Stimulated activated CD8-positive, alpha-beta memory T cell treated with anti-CD3 and anti-CD28 coated beads, Interleukin-15, amount 100 ng/mL, for 24 hours (primary cell): ENCODE measurements at places on chromosomes 2 and 18.

DNA sequence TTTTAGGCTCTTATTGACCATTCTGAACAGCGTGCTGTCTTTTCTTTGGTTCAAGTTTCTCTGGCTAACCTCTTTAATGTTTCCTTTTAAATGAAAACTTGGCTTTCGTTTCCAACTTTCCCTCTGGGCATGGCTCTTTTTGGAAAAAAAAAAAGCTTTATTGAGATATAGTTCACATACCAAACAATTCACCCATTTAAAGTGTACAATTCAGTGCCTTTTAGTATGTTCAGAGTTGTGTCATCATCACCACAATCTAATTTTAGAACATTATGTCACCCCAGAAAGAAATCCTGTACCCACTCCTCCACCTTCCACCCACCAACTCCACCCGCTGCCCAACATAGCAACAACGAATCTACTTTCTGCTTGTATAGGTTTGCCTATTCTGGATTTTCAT, 322.4 kb downstream of the ADCYAP1 start:
- no peak for DNase-seq

DNA sequence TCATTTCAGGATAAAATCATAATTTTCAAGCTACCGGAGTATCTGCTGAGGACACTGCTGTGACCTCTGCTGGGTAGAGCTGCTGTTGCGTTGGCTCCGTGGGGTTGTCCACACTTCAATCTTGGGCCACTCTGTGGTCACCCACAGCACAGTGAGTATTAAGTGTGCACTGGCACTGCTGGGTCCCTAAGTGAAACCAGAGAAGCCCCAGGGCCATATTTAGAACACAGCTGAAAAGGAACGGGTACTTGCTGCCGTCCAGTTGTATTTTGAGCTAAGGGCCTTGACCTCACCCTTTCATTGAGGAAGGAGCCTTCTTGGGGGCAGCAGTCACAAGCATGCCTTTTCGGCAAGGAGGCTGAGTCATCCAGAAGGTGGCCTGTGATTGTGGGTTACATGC, 10.1 kb downstream of the SLC9A4 start:
- no peak for DNase-seq

DNA sequence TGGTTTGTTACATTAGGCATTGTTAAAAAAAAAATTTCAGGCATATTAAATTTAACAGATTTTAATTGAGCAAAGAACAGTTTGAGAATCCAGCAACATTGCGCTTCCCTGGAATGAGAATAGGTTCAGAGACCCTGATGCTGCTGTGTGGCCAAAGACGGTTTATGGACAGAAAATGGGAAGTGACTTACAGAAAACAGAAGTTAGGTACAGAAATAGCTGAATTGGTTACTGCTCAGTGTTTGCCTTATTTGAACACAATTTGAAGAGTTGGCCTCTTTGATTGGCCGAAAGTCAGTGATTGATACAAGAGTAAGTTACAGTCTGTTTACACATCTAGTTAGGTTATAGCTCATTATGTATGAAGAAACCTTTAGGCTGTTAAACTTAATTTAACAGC, 6.0 kb upstream of the NEDD4L start:
- no peak for DNase-seq

- DNase-seq, result no peak
Measured at GRCh38 chr2:75333646-75334045, 134.3 kb upstream of the TACR1 start.

DNA sequence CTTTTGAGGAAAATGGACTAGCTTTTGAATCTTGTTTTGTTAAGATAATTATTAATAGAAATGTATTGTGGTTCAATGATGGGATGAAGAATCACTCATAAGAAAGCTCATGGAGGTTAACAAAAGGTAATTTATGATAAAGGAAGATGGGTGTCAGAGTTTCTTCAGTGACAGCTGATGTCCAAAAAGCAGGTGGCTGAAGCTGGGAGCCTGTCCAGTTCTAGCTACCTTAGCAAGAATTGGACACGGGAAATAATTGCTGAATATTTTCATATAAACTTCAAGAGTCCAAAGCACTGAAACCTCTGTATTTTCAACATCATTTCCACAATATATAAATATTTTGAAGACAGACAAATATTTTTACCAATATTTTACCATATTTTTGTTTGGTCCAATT, 1505.8 kb upstream of the SLC39A10 start:
- no peak for DNase-seq

DNA sequence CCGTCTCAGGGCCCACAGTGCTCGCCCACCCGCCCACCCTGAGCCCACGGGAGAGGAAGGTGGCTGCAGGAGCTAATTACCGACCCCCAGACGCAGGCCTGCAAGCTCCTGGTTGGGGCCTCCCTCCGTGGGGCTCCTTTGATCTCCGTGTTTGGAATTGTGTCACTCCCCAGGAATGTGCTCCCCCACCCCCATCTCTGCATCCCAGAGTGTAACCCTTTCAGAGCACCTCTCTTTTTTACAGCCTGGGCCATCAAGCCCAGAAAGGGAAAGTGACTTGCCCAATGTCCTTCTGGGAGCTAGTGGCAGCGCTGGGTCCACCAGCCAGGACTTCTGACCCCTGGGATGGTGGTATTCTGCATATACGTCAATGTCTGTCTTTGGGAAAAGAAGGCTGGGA, 335.1 kb downstream of the CYRIA start:
- DNase-seq, result no peak

DNA sequence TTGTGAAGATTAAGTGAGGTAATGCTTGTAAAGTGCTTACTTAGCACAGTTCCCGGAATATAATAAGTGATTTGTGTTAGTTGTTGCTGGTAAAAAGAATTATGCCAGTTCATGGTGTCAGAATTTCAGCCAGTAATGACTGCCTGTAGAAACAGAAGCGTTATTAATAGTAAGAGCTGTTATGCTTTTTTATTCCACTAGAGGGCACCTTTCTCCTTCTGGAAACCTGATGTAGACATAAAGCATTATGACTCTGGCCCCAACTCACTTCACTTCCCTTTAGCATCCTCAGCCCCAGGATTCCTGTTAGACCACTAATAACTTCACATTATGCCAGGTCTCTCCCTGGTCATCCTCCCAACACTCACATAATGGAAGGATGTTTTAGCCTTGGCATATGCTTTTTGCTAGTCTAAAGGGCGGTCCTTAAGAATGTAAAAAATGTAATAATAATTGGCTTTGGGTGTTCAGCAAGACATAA, 34.9 kb downstream of the C18orf54 start:
- no peak for DNase-seq

GRCh38 chr2:30112561-30112960, 34.2 kb upstream of the YPEL5 start:
- no peak for DNase-seq

DNA sequence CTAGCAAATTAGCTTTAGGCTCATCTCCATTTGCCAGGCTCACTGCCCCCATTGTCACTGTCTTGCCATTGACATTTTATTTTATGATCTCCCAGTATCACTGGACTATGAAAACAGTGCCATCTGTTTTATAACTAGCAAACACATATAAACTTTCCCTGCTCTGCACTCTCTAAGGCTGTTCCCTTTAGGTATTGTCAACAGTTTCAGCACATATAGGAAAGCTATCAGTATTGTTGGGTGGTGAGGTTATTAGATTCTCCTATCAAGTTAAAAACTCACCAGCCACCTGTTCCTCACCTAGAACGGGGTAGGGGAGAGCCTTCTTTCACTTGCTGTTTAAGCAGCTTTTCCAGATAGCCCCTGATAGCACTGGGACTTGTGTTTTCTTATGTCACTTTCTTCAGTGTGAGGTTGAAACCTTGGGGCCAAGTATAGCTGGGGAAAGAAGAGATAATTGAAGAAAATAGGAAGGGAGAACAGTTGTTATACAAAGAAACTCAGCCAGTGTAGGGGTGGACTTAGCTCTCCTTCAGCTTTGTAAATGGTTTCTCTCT, 32.5 kb downstream of the CFLAR start:
- DNase-seq, result no peak

- peak; percentile 50 for DNase-seq
Measured at GRCh38 chr2:11123856-11124759, 31.2 kb upstream of the SLC66A3 start.

DNA sequence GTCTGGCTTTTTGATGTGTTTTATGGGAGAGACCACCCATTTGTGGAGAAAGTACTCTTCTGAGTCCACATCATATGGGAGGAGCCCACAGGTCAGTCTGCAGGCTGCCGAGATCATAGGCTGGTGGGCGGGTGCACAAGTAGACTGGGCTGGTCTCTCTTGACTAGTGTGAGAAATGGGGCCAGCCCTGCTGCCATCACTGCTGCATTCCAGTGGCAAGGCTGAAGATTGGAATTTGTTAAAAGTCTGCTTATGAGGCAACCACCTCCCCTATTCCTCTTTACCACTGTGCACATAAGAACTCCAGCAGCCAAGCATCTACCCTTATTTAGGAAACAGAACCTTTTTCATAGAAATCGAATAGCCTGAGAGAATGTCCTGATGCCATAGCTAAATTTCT, 200.7 kb downstream of the DIS3L2 start:
- DNase-seq, result no peak

GRCh38 chr18:36900466-36900865, 71.5 kb downstream of the KIAA1328 start:
- no peak for DNase-seq

DNA sequence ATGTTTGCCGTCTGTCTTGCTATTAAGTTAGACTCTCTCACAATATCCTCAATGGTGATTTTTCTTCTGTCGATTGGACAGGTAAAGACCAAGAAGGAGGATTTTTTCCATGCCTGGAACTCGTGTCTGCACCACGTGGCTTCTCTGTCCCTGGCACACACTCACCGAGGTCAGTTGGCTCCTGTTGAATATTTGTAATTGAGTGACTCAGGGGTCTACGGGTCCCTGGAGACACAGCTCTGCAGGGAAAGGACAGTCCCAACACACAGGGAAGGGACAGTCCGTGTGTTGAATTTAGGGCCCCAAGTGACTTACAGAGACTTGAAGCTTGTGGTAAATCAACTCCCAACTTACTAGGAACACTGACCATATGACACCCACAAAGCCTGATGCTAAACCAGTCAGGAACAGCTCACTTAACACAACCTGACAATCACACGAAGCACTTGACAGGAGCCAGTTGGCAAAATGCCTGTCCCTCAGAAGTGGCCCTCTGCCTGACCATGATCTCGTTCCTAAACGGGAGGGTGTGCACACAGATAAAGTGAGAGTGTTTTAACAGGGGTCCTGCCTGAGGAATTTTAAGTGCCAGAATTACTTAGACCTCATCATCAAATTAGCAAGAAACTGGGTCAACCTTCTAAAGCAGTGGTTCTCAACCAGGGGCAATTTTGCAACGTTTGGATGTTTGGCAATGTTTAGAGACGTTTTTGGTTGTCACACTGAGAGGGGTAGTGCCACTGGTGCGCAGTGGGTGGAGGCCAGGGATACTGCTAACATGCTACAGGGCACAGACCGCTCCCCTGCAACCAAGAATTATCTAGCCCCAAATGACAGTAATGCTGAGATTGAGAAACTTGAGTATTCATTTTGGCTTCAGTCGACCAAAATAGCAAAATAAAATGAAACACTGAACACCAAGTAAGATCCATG, 88.9 kb upstream of the BCL2L11 start:
- DNase-seq, result no peak

GRCh38 chr2:127400897-127401756, 13.4 kb upstream of the MAP3K2 start:
- no peak for DNase-seq

GRCh38 chr2:189134485-189134884, 45.1 kb downstream of the COL5A2 start:
- DNase-seq, result no peak

GRCh38 chr2:137689549-137689948, 274.7 kb upstream of the HNMT start:
- DNase-seq, result no peak

GRCh38 chr2:187873132-187873531, 318.9 kb upstream of the TFPI start:
- DNase-seq, result no peak

GRCh38 chr2:158128168-158128973, 26.7 kb downstream of the UPP2 start:
- no peak for DNase-seq
